ENCODE measurements at places on chromosomes 6 and 20. TPM values are rescaled to one million over a fixed set of nuclear protein-coding genes. Genes with fewer than 3 reads are reported as not detected.

DNA sequence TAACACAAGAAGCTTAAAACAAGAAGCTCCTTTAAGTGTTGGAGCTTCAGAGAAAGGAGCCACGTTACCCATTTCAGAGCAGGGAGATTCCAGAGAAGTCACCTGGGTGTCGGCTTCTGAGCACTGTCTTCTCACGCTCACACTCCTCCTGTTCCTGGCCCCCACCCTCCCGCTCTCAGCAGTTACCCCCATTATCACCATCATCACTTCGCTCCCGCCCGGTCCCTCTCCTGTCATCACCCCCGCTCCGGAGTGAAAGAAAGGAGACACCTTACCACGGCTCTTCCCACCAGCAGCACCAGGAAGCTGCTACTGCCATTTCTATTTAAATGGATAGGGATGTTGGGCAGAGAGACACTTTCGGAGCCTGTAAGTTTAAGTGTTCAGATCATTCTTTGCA lies 123.9 kb downstream of the GMPR start:
- DNase-seq: no peak

DNA sequence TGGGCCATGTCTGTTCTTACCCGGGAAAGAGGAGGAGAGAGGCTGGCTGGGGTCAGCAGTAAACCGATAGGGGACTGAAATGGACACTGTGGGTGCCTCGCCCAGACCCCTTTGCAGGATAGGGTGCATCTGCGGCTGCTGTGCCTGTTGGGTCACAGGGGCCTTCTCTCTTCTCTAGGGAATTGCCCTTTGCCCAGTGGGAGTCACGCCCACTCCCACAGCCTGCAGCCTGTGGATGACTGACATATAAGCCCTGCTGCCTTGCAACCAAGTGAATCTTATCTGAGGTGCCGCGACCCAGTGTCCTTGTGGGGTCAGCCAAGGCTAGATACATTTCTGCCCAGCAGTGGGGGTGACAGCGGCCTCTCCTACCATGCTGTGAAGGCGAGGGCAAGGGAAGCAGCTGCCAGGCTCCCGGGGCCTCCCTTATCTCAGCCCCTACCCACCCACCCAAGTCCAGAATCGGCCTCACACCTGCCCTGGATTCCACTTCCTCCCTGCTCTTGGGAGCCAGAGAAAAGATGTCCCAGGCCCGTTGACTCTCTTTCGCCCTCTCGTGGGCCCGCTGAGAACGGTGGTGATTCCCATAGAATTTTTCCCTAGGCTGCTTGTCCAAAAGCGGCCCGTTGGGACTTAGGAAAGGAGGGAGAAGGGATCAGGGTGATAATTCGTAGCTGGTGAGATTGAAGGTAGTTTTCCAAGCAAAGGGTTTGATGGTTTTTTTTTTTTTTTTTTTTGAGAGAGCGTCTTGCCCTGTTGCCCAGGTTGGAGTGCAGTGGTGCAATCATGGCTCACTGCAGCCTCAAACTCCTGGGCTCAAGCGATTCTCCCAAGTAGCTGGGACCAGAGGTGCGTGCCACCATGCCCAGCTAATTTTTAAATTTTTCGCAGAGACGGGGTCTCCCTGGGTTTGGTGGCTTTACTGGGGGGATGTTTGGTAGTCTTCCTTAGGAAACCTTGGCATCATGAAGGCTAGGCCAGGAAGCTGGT lies 76.4 kb upstream of the RNF24 start:
- DNase-seq: peak; percentile 82

The TCP11 gene
- not detected for total RNA-seq

DNA sequence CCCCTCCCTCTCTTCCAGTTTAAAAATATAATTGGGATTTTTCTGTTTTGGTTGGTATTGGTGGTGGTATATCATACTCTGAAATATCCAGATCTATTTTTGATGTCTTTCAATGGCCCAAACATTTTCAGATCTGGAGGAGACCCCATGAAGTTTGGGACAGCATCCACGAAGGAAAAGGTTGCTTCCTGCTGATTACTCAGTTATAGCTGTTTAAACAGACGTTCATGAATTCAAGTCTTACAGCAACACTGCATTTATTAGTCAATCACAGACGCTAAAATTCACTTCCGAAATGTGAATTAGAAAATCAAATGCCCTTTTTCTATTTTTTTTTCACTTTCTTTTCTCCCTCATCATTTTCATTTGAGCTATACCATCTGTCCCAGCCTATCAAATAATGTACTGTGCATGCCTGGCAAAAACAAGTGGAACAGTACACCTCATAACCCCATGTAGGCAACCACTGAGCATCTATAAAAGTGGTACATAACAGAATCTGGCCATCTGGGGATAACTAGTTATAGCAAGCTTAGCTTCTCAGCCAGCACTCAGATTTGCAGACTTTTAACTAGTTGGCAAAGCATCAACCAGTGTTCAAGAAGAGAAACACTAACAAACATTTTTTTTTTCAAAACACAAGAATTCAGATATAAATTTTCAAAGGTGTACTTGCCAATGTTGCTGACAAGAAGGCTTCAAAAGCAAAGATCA lies 124.5 kb downstream of the HIVEP2 start:
- DNase-seq: no peak

The SLC32A1 gene
- 0.09 TPM for total RNA-seq

The PMEPA1 gene
- total RNA-seq: 29.8 TPM

DNA sequence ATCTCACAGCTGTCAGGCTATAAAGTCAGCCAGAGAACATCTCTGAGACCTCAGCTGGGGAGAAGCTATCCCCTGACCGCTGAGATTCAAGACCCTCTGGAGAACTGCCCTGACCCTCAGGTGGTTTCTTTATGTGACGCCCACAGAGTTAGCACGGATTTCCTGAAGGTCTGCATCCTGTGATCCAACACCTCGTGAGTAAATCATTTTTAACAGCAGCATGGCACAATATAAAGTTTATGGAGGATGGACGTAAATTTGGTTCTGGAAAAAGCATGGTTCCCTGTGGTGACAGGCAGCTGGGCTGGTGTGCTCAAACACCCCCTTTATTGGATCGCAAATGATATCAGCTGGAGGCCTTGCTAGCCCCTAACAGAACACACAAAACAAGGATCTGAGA lies 25.3 kb upstream of the TRAF3IP2 start:
- DNase-seq: no peak

- DNase-seq: no peak
Measured at GRCh38 chr6:16334671-16335070, 96.3 kb downstream of the GMPR start.

DNA sequence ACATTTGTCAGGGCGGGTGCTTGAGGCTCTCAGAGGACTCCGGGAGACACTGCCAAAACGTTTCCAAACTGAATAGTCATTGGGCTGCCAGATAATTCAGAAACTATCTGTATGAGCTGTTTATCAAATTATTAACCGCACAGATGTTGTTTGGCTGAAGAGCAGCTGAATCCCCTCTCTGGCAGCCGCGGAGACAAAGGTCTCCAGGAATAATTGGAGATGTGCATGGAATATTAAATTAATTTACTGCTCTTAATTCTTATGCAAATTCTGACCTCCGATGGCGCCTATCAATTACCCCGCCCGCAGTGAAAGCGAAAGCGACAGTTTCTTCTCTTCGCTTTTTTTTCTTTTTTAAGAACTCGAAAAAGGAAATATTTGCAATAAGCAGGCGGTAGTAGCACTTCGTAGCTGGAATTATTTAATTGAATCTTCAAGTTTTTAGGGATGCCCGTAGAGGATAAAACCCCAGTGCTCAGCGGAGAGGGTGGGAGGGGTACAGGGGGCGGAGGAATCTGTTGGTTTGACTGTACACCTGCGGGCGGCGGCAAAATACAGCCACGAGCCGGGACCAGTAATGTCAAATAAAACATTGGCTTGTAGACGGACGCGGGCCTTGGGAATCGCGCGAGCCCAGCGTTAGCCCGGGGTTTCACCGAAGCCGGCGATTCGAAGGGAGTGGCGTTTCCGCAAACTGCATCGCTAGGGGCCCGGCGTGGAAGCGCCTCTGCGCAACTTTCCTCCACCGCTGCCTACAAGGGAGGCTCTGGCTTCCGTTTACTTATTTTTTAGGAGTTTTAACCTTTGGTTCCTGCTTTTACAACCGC lies 6.2 kb downstream of the LINC00237 start:
- peak; percentile 60 for DNase-seq

The KIAA1755 gene
- total RNA-seq: 0.16 TPM

The FAM83B gene
- 3.9 TPM for total RNA-seq

DNA sequence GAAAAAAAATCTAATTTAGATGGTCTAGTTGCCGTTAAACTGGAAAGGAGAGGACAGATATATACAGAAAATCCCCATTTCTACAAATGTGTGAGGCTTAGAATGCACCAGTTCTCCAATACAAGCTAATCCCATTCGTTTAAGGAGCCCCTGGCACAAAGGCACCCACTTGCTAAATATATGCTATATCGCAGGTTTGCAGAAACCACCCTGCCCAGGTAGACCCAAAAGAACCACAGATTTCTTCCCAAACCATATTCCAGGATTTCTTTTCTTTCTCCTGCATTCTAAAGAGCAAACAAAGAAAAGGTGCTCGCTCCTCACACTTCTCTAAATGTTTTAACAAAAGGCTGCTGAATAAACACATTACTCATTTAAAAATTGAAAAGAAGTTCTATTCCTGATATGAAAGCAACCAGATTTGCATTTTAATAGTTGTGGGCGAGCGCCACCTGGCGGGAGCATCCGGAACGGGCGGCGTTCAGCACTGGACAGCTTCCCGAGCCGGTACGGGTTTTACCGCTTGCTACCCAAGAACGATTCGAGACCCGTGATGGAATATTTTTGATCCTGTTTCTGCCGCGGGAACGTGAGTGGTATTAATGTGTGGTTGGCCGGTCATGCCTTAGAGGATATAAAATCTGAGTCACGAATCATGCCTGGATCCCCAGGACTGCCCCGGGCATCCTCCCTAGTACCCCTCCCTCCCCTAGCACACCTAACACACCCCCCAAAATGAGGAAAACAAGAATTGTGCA lies 2.1 kb downstream of the PTPRT start:
- DNase-seq: peak; percentile 83

DNA sequence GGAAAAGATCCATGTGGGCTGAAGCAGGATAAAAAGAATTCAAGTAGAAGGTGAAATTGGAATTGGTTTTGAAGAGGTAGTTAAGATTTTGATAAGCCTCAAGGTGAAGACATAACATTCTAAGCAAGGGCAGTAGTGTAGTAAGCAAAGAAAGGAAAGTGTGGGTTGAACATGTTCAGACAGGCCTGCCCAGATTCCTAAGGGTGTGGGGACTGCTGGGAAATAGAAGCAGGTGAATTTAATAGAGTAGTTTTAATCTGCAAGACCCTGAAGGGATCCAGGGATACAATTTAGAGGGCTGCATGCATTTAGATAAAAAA lies 19.1 kb downstream of the TAB2 start:
- DNase-seq: no peak

Data from WTC11 (cell line).